ENCODE measurements at places on chromosomes 2 and 18. TPM values are rescaled to one million over a fixed set of nuclear protein-coding genes. Genes with fewer than 3 reads are reported as not detected.
A peak's percentile ranks its signal among the peaks of the same experiment; 100 is the strongest.

The CROCC2 gene
- total RNA-seq = not detected

The LINC00305 gene
- not detected for total RNA-seq

- no peak overlapping the region for H3K4me3 ChIP-seq
- DNase-seq = no peak
- no peaks in the 10 kb centered on the region for H3K27me3 ChIP-seq
- no peak overlapping the region for H3K27ac ChIP-seq
- peaks cover 5% of the 10 kb centered on the region for H3K4me1 ChIP-seq
These were observed 35.7 kb upstream of the ST3GAL5 start for GRCh38 chr2:85924522-85924921.

DNA sequence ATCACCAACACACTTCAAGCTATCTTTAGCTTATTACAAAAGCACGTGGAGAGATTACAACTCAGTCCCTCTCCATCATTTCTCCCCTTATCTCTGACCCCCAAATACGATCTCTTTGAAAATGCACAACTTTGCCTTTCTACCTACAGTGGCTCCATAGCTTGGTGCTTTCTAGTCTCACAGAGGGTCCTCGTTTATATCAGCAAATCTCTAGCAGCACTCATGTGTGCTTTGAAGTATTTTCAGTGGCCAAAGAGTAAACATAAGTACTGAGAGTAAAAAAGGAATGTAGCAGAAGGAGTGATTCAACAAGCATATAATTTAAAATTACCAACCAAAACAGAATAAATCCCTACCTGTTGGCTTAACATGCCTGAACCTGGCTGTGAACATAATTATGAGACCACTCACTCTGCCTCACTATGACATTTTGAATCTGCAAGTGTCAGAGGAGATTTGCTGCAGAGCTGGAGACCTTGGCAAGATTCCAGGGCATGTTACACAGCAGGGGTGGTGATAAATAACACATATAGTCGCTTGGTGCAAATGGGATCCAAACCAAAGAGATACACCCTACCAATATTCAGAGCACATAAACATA, 54.6 kb downstream of the LAMA3 start:
- H3K36me3 ChIP-seq = no peaks in the 10 kb centered on the region
- H3K27ac ChIP-seq = no peak overlapping the region
- H3K27me3 ChIP-seq = no peaks in the 10 kb centered on the region

GRCh38 chr2:16392647-16393499, 272.8 kb downstream of the CYRIA start:
- H3K27me3 ChIP-seq = no peaks in the 10 kb centered on the region
- DNase-seq = no peak
- H3K27ac ChIP-seq = no peak overlapping the region

DNA sequence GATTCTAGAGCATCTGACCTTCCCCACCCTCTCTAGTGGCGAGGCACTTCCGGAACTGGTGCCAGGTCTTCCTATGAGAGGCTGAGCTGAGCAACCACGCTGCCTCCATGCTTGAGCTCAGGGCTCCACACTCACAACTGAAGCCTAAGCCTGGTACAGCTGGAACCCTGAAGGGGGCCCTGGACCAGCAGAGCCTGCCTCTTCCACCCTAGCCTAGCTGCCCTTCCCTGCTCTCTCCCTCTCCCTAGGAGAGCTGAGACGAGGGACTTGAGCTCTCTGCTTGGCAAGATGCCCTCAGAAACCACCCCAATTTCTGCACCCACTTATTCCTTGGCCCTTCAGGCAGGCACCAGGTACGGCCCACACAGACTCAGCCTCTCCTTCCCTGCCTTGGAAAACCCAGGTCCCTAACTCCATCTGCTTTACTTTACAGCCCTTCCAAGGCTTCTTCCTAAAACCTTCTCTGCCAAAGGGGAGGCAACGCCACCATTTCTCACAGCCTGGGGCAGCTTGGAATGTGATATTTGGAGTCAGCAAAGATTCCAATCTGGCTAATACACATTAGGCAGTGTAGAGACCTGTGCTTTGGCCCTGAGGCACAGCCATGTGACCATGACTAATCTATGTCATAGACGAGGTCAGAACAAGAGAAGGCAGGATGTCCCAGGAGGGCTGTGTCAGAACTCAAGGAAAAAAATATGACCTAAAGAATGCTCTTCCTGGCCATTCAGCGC, 18.8 kb downstream of the COX7A2L start:
- no peak overlapping the region for H3K27ac ChIP-seq
- no peaks in the 10 kb centered on the region for H3K27me3 ChIP-seq
- H3K36me3 ChIP-seq = 0 out of 2 replicates have a peak, but pooled peaks cover 3% of the 10 kb centered on the region
- DNase-seq = peak; percentile 10
- peaks cover 16% of the 10 kb centered on the region for H3K4me1 ChIP-seq
- H3K4me3 ChIP-seq = no peak overlapping the region

GRCh38 chr2:42076357-42077225, 28.8 kb downstream of the PKDCC start:
- DNase-seq = no peak
- H3K27me3 ChIP-seq = peaks cover 15% of the 10 kb centered on the region
- H3K4me1 ChIP-seq = no peaks in the 10 kb centered on the region
- no peaks in the 10 kb centered on the region for H3K36me3 ChIP-seq
- no peak overlapping the region for H3K27ac ChIP-seq
- H3K4me3 ChIP-seq = no peak overlapping the region

DNA sequence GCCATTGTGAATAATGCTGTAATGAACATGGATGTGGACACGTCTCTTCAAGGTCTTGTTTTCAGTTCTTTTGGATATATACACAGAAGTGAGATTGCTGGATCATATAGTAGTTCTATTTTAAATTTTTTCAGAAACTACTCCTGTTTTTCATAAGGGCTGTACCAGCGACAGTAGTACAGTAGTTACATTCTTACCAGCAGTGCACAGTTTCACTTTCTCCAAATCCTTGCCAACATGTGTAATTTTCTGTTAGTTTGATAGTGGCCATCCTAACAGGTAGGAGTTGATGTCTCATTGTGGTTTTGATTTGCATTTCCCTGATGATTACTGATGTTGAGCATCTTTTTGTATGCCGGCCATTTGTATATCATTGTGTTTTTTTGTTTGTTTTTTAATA, 81.7 kb downstream of the EPC2 start:
- no peak for DNase-seq
- no peaks in the 10 kb centered on the region for H3K4me1 ChIP-seq
- H3K36me3 ChIP-seq = no peaks in the 10 kb centered on the region
- H3K27me3 ChIP-seq = no peaks in the 10 kb centered on the region

DNA sequence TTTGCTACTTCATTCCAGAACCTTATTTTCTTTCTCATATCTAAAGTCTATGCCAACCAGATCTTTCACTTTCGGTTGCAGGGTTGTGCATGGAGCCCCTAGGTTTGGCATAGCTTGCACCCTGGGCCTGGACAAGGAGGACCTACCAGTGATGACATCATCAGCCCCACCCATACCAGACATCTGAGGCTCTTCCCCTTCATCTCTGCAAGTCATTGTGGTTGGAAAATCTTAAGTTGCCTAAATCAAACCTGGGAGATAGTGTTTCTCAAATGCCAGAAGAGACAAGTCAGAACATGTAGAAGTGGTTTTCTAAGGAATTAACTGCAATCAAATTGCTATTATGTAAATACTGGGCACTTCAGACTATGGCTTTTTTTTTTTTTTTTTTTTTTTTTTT, 363.3 kb downstream of the ZNF516 start:
- no peak for DNase-seq
- no peak overlapping the region for H3K27ac ChIP-seq
- H3K27me3 ChIP-seq = no peaks in the 10 kb centered on the region
- no peak overlapping the region for H3K4me3 ChIP-seq
- H3K36me3 ChIP-seq = no peaks in the 10 kb centered on the region

The SLC16A14 gene
- 7.9 TPM for total RNA-seq

DNA sequence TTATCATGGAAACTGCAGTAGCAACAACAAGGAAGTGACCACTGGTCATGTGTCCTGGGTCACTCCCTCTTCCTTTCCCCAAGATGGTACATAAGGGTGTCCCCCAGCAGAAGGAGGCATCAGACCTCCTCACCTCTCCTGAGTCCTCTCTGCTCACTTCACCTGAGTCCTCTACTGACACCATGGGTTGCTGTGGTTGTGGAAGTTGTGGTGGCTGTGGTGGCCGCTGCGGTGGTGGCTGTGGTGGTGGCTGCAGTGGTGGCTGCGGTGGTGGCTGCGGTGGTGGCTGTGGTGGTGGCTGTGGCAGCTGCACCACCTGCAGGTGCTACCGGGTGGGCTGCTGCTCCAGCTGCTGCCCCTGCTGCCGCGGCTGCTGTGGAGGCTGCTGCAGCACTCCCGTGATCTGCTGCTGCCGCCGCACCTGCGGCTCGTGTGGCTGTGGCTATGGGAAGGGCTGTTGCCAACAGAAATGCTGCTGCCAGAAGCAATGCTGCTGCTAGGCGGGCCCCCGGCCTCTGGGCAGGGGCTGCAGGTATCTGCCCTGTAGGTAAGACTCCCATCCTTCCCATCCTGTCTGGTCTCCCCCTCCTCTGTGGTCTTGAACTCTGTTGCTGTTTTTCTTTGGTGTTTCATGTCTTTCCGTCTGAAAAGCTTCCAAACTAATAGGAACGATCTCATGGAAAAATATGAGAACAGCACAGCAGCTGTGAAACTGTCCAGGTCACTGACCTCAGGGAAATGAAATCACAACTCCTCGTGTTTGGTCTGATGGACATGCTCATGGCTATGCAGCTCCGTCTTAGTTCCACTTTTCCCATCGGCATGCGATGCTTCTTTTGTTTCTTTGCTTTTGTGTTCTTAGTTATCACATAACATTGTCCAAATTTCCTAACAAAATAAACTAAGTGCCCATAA, at the start of gene SCYGR4:
Gene SCYGR4 (plus strand): TSS at position 183 of the 915 bp plus-strand sequence. CDS start 0 bp downstream, at position 183.
- DNase-seq = no peak
- no peak within 1 kb of the TSS for H3K27ac ChIP-seq
- no peaks in the 10 kb centered on the region for H3K27me3 ChIP-seq
- no peaks in the 10 kb centered on the region for H3K4me1 ChIP-seq
- no peaks in the 10 kb centered on the region for H3K36me3 ChIP-seq

The FSIP2 gene
- total RNA-seq = not detected

The ANKRD30B gene
- total RNA-seq = not detected

DNA sequence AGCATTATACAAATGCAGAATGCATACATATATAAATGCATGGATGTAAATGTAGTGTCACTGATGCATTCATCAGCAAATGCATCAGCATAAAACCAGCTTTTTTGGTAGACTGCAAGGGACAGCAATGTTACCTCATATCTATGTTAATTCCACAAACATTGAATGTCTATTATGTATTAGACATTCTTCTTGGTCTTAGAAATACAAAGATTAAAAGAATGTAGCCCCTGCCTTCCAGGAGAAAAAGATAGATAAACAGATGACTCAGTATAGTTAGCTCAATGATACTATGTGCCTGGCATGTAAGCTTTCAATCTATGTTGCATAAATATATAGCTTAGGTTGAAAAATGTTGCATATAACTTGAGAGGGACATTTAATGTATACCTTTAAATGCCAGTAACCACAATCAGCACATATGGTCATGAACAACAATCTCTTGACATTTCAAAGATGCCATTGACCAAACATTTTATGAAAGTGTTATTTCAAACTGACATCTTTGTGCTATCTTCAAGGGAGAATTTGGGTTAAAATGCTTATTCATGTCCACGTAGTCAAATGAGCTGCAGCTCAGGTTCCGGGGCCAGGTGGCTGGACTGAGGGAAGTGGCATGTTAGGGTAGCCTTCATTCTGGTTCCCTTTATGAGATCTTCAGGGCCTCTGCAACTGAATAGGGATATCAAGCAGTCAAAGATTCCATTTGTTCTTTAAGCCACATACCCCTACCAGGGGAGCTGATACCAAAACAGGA, 45.2 kb upstream of the GCG start:
- H3K36me3 ChIP-seq = no peaks in the 10 kb centered on the region
- H3K27ac ChIP-seq = no peak overlapping the region
- H3K4me1 ChIP-seq = no peaks in the 10 kb centered on the region
- H3K4me3 ChIP-seq = no peak overlapping the region
- DNase-seq = no peak

GRCh38 chr2:196247976-196248280, 76.5 kb upstream of the STK17B start:
- H3K4me3 ChIP-seq = no peak overlapping the region
- H3K4me1 ChIP-seq = peaks cover 6% of the 10 kb centered on the region
- H3K27ac ChIP-seq = no peak overlapping the region
- no peaks in the 10 kb centered on the region for H3K27me3 ChIP-seq

The NAT8 gene
- total RNA-seq = not detected

- no peaks in the 10 kb centered on the region for H3K36me3 ChIP-seq
- H3K27ac ChIP-seq = no peak overlapping the region
- no peaks in the 10 kb centered on the region for H3K4me1 ChIP-seq
- DNase-seq = no peak
- H3K4me3 ChIP-seq = no peak overlapping the region
These were observed 131.6 kb downstream of the BCL2 start for GRCh38 chr18:63187791-63188460.

- no peak for DNase-seq
- no peaks in the 10 kb centered on the region for H3K36me3 ChIP-seq
- H3K4me3 ChIP-seq = no peak overlapping the region
- H3K27ac ChIP-seq = no peak overlapping the region
These were observed 46.7 kb upstream of the LCLAT1 start for GRCh38 chr2:30400151-30400954.

The DIPK1C gene
- not detected for total RNA-seq

GRCh38 chr2:140529706-140530105, 1601.1 kb downstream of the LRP1B start:
- no peak for DNase-seq
- H3K4me3 ChIP-seq = no peak overlapping the region
- H3K36me3 ChIP-seq = no peaks in the 10 kb centered on the region
- H3K4me1 ChIP-seq = no peaks in the 10 kb centered on the region
- H3K27ac ChIP-seq = no peak overlapping the region

GRCh38 chr18:10543277-10543676, 17.4 kb downstream of the NAPG start:
- no peaks in the 10 kb centered on the region for H3K4me1 ChIP-seq
- H3K36me3 ChIP-seq = peaks cover 12% of the 10 kb centered on the region
- H3K27me3 ChIP-seq = no peaks in the 10 kb centered on the region
- no peak overlapping the region for H3K4me3 ChIP-seq
- DNase-seq = no peak

The PLEKHH2 gene
- 7.8 TPM for total RNA-seq

GRCh38 chr18:51563396-51563795, 365.9 kb upstream of the MEX3C start:
- H3K4me3 ChIP-seq = no peak overlapping the region
- H3K4me1 ChIP-seq = no peaks in the 10 kb centered on the region
- no peak for DNase-seq
- H3K27ac ChIP-seq = no peak overlapping the region

GRCh38 chr2:199988151-199988550, 32.8 kb downstream of the MAIP1 start:
- peaks cover 8% of the 10 kb centered on the region for H3K4me1 ChIP-seq
- no peak for DNase-seq
- no peak overlapping the region for H3K4me3 ChIP-seq
- no peaks in the 10 kb centered on the region for H3K27me3 ChIP-seq

The COX7A2L gene
- total RNA-seq = 104 TPM

GRCh38 chr2:7027956-7028655, 110.9 kb downstream of the RNF144A start:
- peaks cover 4% of the 10 kb centered on the region for H3K36me3 ChIP-seq
- no peak for DNase-seq
- H3K4me3 ChIP-seq = no peak overlapping the region
- H3K27ac ChIP-seq = no peak overlapping the region

The DPP10 gene
- total RNA-seq = not detected

Measured in HCT116 (cell line).